ENCODE measurements at places on chromosomes 12 and 14. TPM values are rescaled to one million over a fixed set of nuclear protein-coding genes. Genes with fewer than 3 reads are reported as not detected.

DNA sequence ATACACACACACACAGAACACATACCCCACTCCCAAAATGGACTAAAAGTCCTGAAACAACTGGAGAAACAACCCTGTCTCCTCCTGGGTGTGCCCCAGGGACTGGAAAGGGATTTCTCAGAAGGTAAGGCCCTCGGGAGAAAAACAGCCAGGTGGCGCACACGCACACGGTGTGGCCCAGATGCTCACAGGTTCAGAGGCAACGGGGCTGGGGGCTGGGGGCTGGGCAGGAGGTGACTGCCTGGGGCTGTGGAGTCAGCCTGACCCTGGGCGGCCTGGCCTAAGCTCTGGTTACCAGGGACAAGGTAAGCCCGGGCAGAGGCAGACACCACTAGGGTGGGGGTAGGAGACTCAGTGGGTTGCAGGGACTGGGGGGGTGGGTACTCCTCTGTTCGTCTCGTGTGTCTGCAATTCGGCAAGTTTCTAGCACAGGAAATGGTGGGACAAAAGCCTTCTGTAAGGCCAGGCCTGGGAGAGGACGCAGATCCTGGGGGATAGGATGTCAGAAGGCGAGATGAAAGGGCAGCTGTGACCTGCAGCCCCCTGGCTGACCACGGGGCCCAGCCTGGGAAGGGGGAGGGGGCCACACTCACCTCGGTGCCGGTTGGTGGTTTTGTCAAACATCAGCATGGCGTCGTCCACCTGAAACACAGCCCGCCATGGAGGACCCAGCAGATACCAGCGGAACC lies 10.4 kb downstream of the MSI1 start:
- peak; percentile 41 for DNase-seq
- H3K4me3 ChIP-seq = peak overlapping the region; percentile 75
- peak overlapping the region; percentile 78 for H3K27ac ChIP-seq
- peaks cover 33% of the 10 kb centered on the region for H3K36me3 ChIP-seq

TAS2R9 gene
- total RNA-seq = not detected

DNA sequence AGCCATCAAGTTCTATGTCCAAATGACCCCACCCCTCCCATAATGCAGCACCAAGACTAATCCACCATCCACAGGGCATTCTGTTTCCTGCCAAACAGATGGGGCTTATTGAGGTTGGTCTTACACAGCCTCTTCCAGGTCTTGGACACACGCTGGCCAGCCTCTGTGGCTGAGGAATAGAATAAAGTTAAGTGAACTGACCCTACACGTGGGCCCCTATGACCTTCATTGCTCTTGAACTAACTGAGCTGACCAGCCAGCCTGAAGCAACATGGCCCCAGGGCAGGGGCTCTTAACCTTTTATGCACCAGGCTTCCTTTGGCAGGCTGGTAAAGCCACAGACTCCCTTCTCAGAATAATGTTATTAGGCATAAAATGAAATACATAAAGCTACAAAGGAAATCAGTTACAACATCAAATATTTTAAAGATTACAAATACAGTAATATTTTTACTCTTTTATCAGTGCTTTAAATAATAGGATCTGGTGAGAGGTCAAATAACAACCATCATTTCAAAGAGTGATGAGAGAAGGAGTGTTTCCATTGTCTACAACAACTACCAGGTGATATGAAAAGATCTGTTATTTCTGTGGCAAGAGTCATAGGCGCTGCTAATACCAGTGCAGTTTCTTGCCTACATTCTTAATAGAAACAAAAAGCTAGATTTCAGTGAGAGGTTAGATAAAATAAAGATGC lies 192.9 kb upstream of the NUDT4 start:
- no peaks in the 10 kb centered on the region for H3K36me3 ChIP-seq
- no peak for DNase-seq
- H3K27me3 ChIP-seq = peaks cover 6% of the 10 kb centered on the region
- H3K27ac ChIP-seq = no peak overlapping the region

GRCh38 chr12:32036477-32037263 lies 70.0 kb upstream of the BICD1 start:
- peaks cover 19% of the 10 kb centered on the region for H3K27me3 ChIP-seq
- H3K4me1 ChIP-seq = peaks cover 9% of the 10 kb centered on the region
- H3K36me3 ChIP-seq = no peaks in the 10 kb centered on the region
- H3K27ac ChIP-seq = no peak overlapping the region
- no peak for DNase-seq

DNA sequence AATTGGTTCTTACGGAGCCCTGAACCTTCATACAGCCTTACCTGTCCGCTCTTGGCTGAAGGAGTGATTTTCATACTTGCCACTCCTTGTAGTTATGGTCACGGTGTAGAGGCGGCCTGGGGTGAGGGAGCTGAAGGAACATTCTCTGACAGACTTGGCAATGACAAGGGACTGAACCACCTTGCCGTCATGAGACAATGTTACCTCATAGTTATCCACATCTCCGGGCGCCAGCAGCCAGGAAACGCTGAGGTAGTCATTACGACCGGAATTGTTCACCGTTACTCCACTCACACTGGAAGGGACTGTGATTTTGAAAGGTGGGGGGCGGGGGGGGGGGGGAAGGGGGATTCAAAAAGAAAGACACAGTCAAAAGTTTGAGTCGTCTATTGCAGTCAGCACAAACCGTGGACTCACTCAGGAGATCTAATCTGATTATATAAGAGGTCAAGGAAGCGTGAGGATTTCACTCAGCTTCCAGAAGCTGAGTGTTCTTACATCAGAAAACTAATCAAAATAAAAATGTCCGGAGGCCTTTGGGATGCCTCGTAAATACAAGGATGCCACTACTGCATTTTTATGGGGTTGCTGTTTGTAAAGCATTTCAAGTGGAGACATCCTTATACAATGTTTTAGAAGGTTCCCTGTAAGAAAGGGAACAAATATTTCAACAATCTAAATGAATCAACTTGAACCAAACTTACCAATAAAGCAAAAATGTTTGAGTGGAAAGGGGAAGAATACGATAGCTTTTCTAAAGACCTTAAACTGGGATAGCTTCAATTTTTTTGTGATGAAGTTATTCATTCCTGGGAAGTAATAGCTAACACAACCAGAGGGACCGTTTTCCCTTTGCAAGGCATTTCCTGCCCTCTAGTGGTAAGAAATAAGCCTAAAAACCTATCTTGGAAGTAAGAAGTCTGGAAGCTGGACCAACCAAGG lies 60.6 kb downstream of the PTPRB start:
- peaks cover 3% of the 10 kb centered on the region for H3K4me1 ChIP-seq
- no peak for DNase-seq
- H3K27ac ChIP-seq = peak overlapping the region; percentile 43
- H3K27me3 ChIP-seq = no peaks in the 10 kb centered on the region

DNA sequence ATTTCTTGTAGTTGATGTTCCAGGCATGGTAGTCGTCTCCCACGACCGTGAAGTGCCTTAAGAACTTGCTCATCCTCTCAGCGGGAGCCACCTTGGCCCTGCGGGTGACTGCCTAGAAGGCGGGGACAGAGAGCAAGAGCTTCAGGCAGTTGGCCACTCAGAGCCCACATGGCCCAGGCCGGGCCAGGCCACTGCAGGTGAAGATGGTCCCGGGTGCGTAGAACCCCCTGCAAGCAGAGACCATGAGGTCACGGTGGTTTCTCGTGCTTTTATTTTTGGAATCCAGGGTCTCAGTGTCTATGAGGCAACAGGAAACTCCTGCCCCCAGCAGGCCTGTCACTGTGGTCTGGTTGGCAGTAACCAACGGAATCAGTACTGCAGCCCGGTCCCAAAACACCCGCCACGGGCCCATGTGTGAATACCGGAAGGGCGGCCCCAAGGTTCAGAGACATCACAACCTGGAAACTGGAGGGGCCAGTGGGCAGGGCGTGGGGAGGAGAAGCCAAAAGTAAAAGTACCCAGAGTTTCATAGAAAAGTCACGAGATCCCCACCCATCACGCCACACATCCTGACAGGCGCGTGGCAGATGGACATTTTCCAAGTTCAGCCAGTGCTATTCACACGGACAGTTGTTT lies 27.5 kb downstream of the HVCN1 start:
- DNase-seq = no peak
- peaks cover 5% of the 10 kb centered on the region for H3K4me1 ChIP-seq
- no peaks in the 10 kb centered on the region for H3K27me3 ChIP-seq
- peaks cover 7% of the 10 kb centered on the region for H3K36me3 ChIP-seq
- no peak overlapping the region for H3K4me3 ChIP-seq

GRCh38 chr14:92460916-92461579 lies 52.5 kb upstream of the RIN3 start:
- H3K4me1 ChIP-seq = peaks cover 3% of the 10 kb centered on the region
- no peaks in the 10 kb centered on the region for H3K36me3 ChIP-seq
- no peak overlapping the region for H3K4me3 ChIP-seq
- DNase-seq = no peak

C14orf39 gene
- 0.56 TPM for total RNA-seq

DNA sequence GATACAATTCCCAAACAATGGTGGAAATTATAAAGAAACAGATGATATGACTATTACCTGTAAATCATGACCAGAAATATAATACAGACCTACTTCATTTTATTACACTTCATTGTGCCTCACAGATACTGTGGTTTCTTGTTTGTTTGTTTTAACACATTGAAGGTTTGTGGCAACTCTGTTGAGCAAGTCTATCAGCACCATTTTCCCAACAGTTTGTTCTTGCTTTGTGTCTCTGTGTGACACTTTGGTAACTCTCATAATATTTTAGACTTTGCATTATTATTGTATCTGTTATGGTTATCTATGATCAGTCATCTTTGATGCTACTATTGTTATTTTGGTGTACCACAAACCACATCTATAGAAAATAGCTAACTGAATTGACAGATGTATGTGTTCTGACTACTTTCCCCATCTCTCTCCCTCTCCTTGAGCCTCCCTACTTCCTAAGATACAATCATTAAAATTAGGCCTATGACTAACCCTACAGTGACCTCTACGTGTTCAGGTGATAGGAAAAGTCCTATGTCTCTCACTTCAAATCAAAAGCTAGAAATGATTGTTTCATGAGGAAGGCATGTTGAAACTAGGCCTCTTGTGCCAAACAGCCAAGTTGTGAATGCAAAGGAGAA lies 49.1 kb downstream of the FBXO33 start:
- peaks cover 14% of the 10 kb centered on the region for H3K36me3 ChIP-seq
- no peak for DNase-seq
- no peaks in the 10 kb centered on the region for H3K27me3 ChIP-seq

CLEC9A gene
- total RNA-seq = not detected

RPGRIP1 gene
- not detected for total RNA-seq
